Islet precursor cell (in vitro differentiated cells): ENCODE measurements at places on chromosomes 7 and 10.

GRCh38 chr7:69683002-69683401 is 84.7 kb downstream of the AUTS2 start:
- DNase-seq: no peak

DNA sequence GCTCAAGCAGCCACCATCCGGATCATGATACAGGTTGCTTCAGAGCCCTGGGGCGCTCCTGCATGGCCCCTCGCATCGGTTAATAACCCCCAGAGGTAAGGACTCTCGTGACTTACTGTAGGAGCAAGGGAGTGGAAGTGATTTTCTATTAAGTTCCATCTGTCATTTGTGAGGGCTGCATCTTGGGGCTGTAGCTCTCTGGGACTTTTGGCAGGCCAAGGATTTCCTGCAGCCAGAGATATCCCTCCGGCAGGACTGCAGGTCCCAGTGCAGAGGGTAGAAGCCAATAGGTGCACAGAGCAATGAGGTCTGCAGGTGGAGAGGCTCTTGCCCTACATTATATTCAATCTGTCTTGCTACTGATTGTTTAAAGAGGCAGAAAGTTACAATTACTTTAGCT is 356.8 kb upstream of the ADARB2 start:
- no peak for DNase-seq

- no peak for DNase-seq
Measured at GRCh38 chr10:45279682-45280081, 35.7 kb downstream of the OR13A1 start.

DNA sequence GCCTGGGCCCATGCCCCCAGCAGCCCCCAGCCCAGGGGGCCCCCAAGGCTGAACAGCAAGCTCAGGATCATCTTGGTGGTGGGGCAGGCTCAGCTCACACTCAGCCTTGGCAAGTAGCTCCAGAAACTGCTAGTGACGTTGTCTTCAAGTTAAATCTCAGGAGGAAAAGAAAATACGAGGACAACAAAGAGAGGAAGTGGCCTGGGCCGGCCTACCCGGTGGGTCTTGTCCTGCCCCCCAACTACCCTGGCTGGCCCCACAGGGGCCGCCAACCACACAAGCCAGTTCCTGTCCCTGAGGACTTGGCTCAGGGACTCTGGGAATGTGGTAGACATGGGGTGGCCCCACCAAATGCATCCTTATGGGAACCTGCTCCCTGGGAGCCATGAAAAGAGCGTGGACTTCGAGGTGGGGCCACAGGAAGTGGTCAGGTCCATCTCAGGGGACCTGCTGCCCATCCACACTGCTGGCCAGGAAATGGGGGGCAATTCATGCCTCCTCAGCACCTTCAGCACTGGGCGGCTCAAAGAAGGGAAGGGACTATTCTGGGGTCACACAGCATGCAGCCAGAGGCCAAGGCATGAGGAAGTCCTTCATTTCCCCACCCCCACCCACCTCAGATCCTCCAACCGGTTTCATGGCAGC is at the start of gene MMRN2:
Gene MMRN2, minus strand, starts transcription at position 145 of the 645 bp plus-strand sequence. Its CDS starts 74 bp downstream, at position 71.
- DNase-seq: no peak

GRCh38 chr7:94391726-94392392 is 2.8 kb upstream of the COL1A2 start:
- peak; percentile 87 for DNase-seq

DNA sequence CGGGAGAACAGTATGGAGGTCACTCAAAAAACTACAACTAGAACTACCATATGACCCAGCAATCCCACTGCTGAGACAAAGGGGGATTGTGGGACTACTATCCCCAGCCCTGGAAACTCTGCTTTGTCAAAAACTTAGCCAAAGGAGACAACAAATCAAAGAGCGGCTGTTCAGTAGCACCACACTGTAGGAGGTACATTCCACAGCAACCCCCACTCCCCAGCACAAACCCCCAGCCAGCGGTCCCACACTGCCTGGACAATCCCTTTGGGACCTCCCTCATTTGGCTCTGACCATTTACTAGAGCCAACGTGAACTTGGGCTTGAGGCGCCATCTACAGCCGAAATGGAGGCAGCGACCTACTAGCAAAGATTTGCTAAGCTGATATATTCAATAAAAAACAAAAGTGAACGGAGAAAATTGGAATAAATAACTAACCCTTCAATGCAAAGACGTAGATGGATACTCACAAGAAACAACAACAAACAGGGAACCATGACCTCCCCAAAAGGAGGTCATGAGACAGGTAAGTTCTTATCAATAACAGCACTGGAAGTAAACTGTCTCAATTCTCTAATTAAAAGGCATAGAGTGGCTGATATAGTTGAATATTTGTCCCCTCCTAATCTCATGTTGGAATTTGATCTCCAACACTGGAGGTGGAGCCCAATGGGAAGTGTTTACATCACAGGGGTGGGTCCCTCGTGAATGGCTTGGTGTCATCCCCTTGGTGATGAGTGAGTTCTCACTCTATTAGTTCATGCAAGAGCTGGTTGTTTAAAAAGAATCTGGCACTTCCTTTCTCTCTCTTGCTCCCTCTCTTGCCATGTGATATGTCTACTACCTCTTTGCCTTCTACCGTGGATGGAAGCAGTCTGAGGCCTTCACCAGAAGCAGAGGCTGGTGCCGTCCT is 119.0 kb upstream of the KCNMA1 start:
- peak; percentile 87 for DNase-seq

- DNase-seq: no peak
Measured at GRCh38 chr7:95594185-95594584, 2.1 kb downstream of the PDK4 start.

DNA sequence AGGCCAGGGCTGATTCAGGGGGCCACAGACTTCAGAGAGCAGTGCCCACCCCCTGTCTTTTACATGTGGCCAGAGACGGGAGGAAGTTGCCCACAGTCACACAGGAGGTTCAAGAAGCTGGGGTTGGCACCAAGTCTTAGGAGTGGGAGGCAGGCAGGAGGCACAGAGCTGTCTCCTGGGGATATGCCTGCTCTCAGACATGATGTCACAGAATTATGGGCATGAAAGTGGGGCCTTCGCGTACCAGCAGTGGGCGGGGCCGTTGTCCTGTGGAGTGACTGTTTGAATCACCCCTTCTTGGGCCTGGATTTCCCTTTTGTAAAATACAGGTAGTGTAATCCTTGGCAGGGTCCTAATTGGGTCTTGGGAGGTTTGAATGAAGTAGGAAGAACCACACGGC is 81.2 kb upstream of the PPIF start:
- no peak for DNase-seq

- peak; percentile 87 for DNase-seq
Measured at GRCh38 chr7:134140889-134141867, 14.0 kb downstream of the LRGUK start.

DNA sequence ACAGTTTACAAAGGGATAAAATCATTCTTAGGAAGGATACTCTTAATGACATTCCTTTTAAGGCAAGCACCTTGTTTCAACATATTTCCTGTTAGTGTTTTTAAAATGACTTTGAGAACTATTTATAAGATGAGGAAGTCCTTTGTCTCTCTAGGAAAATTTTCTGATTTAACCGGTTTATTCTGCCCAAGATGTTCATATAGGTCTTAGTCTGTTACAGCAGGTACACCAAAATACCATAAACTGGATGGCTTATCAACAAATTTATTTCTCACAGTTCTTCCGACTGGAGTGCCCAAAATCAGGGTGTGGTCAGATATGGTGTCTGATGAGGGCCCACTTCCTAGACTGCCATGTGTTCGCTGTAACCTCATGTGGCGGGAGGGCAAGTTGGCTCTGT is 77.9 kb downstream of the GSAP start:
- no peak for DNase-seq

DNA sequence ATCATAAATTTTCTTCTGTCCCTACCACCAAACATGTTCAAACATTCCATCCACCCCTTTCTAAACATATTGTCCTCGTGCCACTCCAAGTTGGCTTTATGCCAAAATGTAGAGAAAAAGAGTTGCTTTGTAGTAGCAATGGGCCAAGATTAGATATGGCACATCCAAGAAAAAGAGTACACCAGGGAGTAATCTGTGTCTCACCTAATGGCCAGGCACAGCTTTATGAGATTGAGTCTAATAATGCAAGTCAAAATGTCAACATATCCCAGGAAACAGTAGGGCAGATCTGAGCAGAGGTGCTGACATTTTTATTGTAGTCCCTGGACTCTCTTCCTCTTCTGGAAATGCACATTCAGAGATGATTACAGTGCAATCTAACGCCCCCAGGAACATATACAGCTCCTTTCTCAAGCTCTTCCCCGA is 5.7 kb upstream of the OR6V1 start:
- DNase-seq: peak; percentile 4

- peak; percentile 52 for DNase-seq
Measured at GRCh38 chr7:74101061-74101681, 17.6 kb downstream of the LIMK1 start.

DNA sequence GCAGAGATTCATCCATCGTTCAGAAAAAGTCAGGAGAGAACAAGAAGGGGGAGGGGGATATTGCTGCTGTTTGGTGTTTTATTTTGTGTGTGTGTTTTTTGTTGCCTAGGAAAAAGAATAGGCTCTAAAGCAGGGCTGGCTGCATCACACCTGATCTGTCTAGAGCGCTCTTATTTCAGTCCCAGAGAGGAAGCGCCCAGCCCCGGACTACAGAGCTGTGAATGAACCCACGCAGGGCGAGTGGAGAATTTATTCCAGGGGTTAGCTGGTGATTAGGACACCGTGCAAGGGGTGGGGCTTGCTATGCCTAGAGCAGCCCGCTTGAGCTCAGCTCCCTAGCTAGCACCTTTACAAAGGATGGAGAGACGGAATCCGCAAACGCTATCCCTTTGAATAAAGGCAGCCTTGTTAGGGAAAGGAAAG is 621 bp upstream of the FAM13C start:
- DNase-seq: peak; percentile 74

GRCh38 chr7:43757073-43757720 is 1.3 kb upstream of the BLVRA start:
- DNase-seq: no peak

- no peak for DNase-seq
Measured at GRCh38 chr7:137956183-137956582, 45.7 kb downstream of the CREB3L2 start.

GRCh38 chr10:122010405-122011050 is 21.6 kb downstream of the TACC2 start:
- no peak for DNase-seq

- peak; percentile 87 for DNase-seq
Measured at GRCh38 chr10:103458720-103459119, at the start of gene CALHM1. CALHM1 (minus strand) TSS chr10:103458900; CDS start chr10:103458751, 149 bp downstream.

DNA sequence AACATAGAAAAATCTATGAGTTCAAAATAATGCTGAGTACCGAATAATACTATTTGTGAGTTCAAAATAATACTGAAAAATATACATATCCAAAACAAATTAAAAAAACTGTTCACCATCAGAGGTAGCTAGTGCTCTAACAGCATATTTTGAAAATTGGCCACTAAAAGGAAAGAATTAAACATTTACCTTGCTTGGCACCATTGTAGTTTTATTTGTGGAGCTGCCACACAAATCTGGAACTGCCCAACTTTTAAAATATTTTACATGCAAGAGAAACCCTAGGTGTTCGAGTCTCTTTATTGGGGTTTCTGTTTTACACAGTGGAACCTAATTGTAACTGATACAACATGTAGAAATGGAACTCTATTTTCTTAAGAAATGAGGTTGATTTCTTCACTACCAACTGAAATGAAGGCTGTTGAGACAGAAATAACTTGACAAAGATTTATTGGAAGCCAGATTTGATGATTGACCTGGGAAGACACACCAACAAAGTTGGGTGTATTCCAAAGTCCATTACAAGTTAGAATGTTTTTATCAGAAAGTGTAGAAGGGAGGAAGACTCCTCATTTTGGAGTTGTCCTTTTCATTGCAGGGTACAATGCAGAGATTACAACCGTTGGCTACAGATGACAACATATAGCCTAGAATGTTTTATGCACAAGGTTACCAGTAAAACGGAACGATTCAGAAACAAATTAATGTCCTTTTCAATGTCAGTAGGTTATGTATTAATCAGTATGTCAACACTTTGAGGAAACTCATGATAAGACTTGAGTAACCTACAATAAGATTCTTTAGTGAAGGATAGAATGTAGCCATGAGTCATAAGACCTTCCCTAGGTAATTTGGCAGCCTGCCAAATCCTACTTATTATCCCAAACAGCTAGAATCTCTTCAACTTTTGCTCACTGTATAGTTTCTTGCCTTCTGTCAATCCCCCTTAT is 73.8 kb upstream of the PAPSS2 start:
- DNase-seq: no peak

DNA sequence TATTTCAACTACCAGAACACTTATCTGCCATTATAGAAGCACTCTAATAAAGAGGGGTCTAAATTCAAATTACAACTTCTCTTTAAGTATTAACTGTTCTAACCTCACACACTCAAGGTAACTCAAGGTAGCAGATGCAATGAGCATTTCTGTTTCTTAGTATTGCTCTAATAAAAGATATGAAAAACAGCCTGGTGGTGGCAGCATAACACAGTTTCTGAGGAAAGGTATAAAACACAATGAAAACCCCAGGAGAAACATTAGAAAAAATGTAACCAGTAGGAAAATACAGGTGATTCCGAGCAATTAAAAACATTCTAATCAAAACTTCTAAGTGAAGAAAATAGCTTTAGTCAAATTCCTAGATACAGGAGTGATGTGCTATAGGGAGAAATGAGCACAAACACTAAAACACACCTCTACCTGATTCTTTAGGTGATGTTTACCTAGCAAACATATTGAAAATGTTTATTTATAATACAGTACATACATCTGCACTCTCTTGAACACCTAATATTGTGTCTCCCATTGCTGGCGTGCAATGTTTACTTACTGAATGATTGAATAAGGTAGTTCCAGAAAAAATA is 3.5 kb downstream of the MKRN1 start:
- no peak for DNase-seq

DNA sequence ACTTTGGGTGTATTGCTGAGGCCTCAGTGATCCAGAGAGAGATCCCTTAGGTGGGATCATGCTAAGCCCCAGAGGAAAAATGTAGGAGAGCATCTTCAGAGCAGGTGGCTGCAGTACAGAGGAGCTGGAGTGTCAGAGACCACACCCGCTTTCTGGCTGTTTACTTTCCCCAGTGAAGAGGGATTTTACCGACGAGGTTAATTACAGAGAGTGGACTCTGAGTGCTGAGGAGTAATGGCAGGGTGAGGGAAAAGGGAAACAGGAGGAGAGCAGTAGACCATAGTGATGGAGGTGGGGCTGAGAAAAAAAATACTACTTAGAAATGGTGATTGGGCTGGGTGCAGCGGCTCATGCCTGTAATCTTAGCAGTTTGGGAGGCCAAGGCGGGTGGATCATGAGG is 43.3 kb upstream of the HBP1 start:
- DNase-seq: no peak
